NCI-H460 (cell line): ENCODE measurements at places on chromosomes 13 and 19. TPM values are rescaled to one million over a fixed set of nuclear protein-coding genes. Genes with fewer than 3 reads are reported as not detected.

Gene CLEC11A
- total RNA-seq = 4.6 and 5.4 TPM in 2 replicates

Gene RFPL4A
- not detected in 2 replicates for total RNA-seq

Gene WASF3
- total RNA-seq = 5.6 and 5.8 TPM in 2 replicates

Gene MAST1
- 1.7 TPM in 2 replicates for total RNA-seq
